ENCODE measurements at places on chromosomes 12 and 14.
A peak's percentile ranks its signal among the peaks of the same experiment; 100 is the strongest.

- DNase-seq: no peak
These were observed 1.6 kb downstream of the NAB2 start for GRCh38 chr12:57090490-57090889.

- no peak for DNase-seq
These were observed 6.4 kb upstream of the GPR68 start for GRCh38 chr14:91250912-91251311.

- DNase-seq: no peak
These were observed 224.3 kb upstream of the DCN start for GRCh38 chr12:91406920-91407341.

DNA sequence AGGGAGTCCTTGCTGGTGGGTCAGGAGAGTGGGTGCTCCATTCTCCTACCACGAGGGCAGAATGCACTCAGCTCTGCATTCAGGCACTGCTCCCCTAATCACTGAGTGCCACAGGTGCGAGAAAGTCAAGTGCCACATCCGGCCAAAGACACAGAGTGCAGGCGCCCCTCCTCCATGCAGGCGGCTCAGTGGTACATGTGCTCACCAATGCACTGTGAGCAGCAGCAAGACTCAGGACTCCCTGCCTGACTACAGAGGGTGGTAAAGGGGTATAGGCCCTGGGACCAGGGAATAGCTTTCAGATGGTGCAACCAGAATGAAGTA, 32.9 kb downstream of the ZFYVE21 start:
- no peak for DNase-seq

DNA sequence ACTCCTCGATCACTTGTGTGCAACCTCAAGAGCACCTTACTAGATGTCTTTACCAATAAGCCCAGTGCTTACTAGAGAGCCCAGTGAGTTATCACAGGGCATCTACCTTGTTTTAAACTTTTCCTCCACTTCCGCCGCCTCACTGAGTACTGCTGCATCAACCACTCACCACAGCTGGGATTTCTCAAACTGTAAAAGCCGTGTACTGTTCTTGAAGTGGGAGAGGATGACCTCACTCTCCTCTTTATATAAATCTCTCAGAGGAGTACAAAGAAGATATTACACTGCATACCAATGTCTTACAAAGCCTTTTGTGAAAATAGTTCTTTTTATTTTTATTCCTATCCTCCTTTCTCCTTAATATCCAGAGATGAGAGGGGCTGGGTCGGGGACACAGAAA, 94.1 kb downstream of the PLCZ1 start:
- DNase-seq: peak; percentile 2

GRCh38 chr14:102917469-102918211, 4.8 kb upstream of the AMN start:
- no peak for DNase-seq
